ENCODE measurements at places on chromosomes 1 and 21. TPM values are rescaled to one million over a fixed set of nuclear protein-coding genes. Genes with fewer than 3 reads are reported as not detected.
A peak's percentile ranks its signal among the peaks of the same experiment; 100 is the strongest.

GRCh38 chr1:156129687-156130577 lies 15.4 kb downstream of the LMNA start:
- H3K4me1 ChIP-seq: peaks cover 74% of the 10 kb centered on the region
- DNase-seq: peak; percentile 80
- H3K4me3 ChIP-seq: peak overlapping the region; percentile 50
- H3K36me3 ChIP-seq: peaks cover 45% of the 10 kb centered on the region
- H3K27ac ChIP-seq: peak overlapping the region; percentile 97
- no peaks in the 10 kb centered on the region for H3K27me3 ChIP-seq

TMIGD3 gene
- 0.85 TPM for total RNA-seq

DIO1 gene
- not detected for total RNA-seq

DNA sequence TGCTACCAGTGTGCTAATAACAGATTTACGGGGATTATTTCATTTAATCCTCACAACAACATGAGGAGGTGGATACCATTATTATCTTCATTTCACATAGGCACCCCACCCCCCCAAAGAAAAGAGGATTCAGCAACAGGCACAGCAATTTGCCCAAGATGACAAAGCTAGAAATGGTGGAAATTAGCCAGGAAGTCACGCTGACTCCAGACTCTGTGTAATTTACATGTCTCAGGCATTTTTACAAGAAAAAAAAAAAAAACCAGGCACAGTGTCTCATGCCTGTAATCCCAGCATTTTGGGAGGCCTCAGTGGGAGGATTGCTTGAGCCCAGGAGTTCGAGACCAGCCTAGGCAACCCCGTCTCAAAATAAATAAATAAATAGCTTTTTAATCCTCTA lies 37.5 kb upstream of the PRDM2 start:
- no peak for DNase-seq
- H3K36me3 ChIP-seq: no peaks in the 10 kb centered on the region
- no peak overlapping the region for H3K27ac ChIP-seq
- H3K4me3 ChIP-seq: no peak overlapping the region

LCE1A gene
- total RNA-seq: not detected

GRCh38 chr1:212291505-212292134 lies 6.4 kb downstream of the PPP2R5A start:
- DNase-seq: no peak
- no peaks in the 10 kb centered on the region for H3K27me3 ChIP-seq
- peak overlapping the region; percentile 42 for H3K27ac ChIP-seq
- peak overlapping the region; percentile 94 for H3K4me3 ChIP-seq
- no peaks in the 10 kb centered on the region for H3K36me3 ChIP-seq

DTL gene
- 0.30 TPM for total RNA-seq

GUCA2B gene
- not detected for total RNA-seq

AGMAT gene
- total RNA-seq: not detected

DNA sequence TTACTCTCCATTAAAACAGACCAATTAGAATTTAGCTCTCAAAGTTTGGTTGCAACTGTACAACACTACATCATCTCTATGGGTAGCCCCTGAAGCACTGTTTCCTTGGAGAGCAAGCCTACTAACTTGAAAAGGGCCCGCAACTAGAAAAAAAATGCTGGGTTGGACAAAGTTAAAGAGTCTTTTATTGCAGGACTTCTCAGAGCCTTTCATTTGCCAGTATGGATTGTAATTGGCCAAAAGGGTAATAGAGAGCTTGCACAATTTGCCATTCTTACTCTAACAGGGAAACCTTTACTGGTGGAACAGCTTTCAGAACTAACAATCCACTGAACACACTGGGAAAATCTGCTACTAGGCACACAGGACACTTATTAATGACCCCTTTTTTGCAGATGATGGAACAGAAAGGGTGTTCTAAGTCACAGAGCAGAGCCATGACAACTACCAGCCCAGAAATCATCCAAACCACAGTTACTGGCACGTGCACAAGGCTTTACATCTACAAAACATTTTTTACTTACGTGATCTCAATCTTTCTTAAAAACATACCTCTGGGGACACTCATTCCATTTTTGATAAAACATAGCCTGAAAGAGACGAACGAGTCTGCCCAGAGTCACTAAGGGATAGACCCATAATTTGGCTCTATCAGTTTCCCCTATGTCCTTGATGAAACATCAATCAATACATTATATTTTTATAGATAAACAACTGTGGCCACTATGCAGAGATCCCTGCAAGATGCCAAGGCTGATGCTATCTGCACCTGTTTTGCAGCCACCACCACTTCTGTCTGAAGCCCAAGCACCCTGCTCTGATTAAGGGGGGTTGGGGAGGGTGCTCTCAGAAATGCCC lies 176.3 kb upstream of the EDN2 start:
- H3K4me3 ChIP-seq: peak overlapping the region; percentile 80
- no peak for DNase-seq
- H3K27me3 ChIP-seq: no peaks in the 10 kb centered on the region
- H3K27ac ChIP-seq: no peak overlapping the region
- H3K36me3 ChIP-seq: no peaks in the 10 kb centered on the region

GRCh38 chr1:44630116-44630515 lies 44.2 kb downstream of the TMEM53 start:
- peaks cover 40% of the 10 kb centered on the region for H3K4me1 ChIP-seq
- no peak for DNase-seq
- no peak overlapping the region for H3K27ac ChIP-seq
- no peak overlapping the region for H3K4me3 ChIP-seq
- H3K36me3 ChIP-seq: peaks cover 19% of the 10 kb centered on the region
- H3K27me3 ChIP-seq: no peaks in the 10 kb centered on the region

CD48 gene
- 1.3 TPM for total RNA-seq

DNA sequence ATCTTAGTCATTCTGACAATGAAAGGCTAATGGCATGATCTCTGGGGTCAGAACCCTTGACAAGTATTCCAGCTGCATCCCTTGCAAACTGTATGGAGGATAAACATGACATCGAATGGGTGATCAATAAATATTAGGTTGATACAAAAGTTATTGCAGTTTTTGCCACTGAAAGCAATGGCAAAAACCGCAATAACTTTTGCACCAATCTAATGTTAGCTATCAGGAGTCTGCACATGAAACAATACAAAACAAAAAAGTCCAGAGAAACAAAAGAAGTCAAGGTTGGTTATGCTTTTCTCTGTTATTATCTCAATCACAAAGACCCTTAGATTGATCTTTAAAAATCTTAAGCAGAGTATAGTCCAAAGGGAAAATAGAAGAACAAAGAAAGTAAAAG lies 292.7 kb downstream of the DUSP10 start:
- H3K36me3 ChIP-seq: no peaks in the 10 kb centered on the region
- no peak overlapping the region for H3K27ac ChIP-seq
- no peaks in the 10 kb centered on the region for H3K27me3 ChIP-seq
- no peaks in the 10 kb centered on the region for H3K4me1 ChIP-seq
- no peak overlapping the region for H3K4me3 ChIP-seq

DNA sequence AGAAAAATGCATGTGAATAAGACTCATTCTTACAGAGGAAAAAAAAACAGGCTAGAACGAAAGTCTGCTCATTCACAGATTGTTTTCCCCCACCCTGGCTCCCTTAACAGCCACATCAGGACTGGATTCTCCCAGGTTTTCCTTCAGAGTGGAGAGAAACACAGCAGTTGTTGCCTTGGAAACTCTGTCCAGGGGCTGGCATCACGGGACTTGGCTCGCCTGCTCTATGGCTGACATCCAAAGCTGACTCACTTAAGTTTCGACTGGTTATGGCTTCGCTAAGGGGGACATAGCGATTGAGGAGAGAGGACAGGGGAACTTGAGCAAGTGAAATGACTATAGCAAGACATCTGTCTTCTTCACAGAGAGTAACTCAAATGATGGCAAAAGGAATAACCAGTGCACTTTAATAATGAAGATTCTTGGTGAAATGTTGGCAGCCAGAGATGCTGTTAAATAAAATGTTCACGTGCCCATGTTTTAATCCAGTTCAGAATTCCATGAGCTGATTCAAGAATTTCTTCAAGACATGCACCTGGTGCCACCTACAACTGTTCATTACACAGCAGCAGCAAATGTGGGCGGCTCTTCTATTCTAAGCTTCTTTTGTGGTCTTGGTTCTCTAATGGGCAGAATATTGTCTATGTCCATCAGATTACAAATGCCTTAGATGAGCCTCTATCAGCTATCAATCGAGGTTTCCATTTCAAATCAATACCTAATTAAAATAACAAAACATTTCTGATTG lies 21.8 kb downstream of the MIS18A start:
- H3K27me3 ChIP-seq: no peaks in the 10 kb centered on the region
- H3K4me3 ChIP-seq: no peak overlapping the region
- H3K36me3 ChIP-seq: no peaks in the 10 kb centered on the region
- peaks cover 34% of the 10 kb centered on the region for H3K4me1 ChIP-seq
- H3K27ac ChIP-seq: peak overlapping the region; percentile 9

GRCh38 chr1:179550746-179551682 lies 24.7 kb downstream of the NPHS2 start:
- H3K27ac ChIP-seq: no peak overlapping the region
- H3K4me1 ChIP-seq: no peaks in the 10 kb centered on the region

NRIP1 gene
- 16.8 TPM for total RNA-seq

AMY1A gene
- not detected for total RNA-seq

- H3K27ac ChIP-seq: no peak overlapping the region
- peaks cover 32% of the 10 kb centered on the region for H3K27me3 ChIP-seq
- no peak overlapping the region for H3K4me3 ChIP-seq
- H3K4me1 ChIP-seq: no peaks in the 10 kb centered on the region
Measured at GRCh38 chr21:44611551-44611950, 328 bp upstream of the KRTAP10-8 start.

DNA sequence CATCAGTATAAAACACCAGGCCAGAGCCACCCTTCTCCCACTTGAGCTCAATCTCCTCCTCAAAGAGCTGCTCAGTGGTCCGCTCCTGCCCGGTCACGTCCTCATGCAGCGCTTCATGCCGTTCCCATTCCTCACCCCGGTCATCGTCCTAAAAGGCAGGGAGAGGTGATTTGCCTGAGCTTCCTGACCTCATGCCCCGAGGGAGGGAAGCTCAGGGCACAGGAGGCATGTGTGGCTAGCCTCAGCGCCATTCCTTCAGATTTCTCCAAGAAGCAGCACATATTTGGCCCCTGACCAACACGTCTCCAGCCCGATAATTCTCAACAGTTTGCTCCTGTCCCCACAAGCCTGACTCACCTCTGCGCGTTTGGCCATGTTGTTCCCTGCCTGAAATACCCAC lies 4.2 kb upstream of the GPN2 start:
- DNase-seq: no peak
- no peak overlapping the region for H3K27ac ChIP-seq
- peaks cover 70% of the 10 kb centered on the region for H3K36me3 ChIP-seq
- H3K4me1 ChIP-seq: peaks cover 36% of the 10 kb centered on the region
- no peaks in the 10 kb centered on the region for H3K27me3 ChIP-seq
- H3K4me3 ChIP-seq: no peak overlapping the region

DNA sequence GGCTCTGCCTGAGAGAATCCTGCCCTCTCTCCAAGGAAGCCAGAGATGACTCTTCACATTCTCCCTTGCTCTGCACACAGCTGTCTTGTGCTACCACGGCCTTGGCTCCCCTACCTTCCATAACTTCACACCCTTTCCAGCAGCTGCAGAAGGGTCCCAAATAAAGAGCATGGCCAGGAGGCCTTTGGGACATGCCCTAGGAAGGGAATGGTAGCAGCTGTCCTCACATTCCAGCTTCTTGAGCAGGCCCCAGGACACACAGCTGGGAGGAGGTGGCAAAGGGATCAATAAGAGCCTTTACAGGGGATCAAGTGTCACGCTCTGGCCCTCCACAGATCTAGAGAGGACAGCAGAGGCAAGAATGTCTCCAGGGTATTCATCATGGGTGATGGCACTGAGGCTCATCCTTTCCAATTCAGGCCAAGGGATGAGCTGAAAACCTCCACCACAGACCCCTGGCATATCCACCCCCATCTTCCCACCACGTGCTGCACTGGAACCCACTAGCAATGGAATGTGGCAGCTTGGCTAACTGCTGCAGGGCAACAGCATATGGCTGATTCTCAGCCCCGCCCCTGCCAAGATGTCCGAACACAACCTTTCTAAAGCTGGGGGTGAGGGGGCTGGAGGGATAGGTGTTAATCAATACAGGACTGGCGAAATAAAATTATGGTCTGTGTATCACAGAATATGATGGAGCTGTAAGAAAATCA lies 17.8 kb upstream of the RAB29 start:
- H3K4me3 ChIP-seq: no peak overlapping the region
- peaks cover 28% of the 10 kb centered on the region for H3K4me1 ChIP-seq
- H3K36me3 ChIP-seq: peaks cover 85% of the 10 kb centered on the region
- no peaks in the 10 kb centered on the region for H3K27me3 ChIP-seq

PEAR1 gene
- 7.1 TPM for total RNA-seq

DNA sequence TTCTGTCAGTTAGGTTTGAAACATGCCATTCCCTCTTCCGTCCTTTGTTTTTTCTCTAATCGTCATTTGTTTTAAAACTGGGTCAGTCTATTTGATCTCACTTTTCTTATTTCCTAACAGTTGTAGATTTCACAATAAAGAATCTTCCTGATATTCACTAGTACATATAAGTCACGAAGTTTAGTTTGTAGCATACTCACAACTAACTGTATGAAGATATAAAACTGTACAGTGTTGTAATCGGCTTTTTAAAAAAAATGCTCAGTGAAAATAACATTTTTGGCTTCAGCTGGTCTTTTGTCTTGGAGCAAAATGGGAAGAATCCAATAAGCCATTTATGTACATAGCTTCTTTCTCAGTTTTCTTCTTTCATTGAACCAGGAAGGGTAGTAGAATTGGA lies 78.3 kb downstream of the NCAM2 start:
- H3K4me1 ChIP-seq: no peaks in the 10 kb centered on the region
- H3K27me3 ChIP-seq: no peaks in the 10 kb centered on the region
- no peak for DNase-seq
- no peaks in the 10 kb centered on the region for H3K36me3 ChIP-seq
- no peak overlapping the region for H3K4me3 ChIP-seq

DNA sequence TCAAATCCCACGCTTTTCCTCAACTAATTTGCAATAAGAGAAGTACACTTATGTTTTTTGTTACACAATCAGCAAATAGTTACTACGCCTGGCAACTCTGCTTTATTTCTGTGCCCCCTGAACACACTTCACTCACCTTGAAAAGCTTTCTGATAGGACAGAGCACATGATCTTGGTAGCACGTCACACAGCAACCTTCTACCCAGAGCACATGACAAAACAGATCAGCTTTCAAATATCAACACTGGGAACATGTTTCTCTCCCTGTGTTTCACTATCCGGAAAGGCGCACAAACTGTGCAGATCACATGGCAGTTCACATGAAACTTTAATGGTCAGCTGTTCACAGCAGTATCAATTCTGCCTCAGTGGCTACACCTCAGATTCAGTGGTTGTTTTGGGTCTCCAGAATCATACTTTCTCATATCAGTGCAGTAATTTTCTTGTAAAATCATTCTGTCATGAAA lies 2.2 kb downstream of the SLC19A2 start:
- H3K36me3 ChIP-seq: no peaks in the 10 kb centered on the region
- no peak for DNase-seq
- no peaks in the 10 kb centered on the region for H3K27me3 ChIP-seq
- peaks cover 87% of the 10 kb centered on the region for H3K4me1 ChIP-seq
- H3K4me3 ChIP-seq: peak overlapping the region; percentile 84

S100A4 gene
- total RNA-seq: 137 TPM

All from left ventricle myocardium inferior (tissue), 1 donor.